ENCODE measurements at places on chromosomes 2 and 18. TPM values are rescaled to one million over a fixed set of nuclear protein-coding genes. Genes with fewer than 3 reads are reported as not detected.

- no peak for DNase-seq
Measured at GRCh38 chr2:62738981-62739936, 33.7 kb downstream of the EHBP1 start.

DSG2 gene
- total RNA-seq = 15.5 TPM

GRCh38 chr2:23350041-23350791 is 34.8 kb upstream of the KLHL29 start:
- no peak for DNase-seq

CDH2 gene
- total RNA-seq = 104 TPM

GRCh38 chr2:168169097-168169745 is 78.2 kb downstream of the STK39 start:
- DNase-seq = no peak

- no peak for DNase-seq
Measured at GRCh38 chr2:157990173-157990572, 111.5 kb upstream of the UPP2 start.

DNA sequence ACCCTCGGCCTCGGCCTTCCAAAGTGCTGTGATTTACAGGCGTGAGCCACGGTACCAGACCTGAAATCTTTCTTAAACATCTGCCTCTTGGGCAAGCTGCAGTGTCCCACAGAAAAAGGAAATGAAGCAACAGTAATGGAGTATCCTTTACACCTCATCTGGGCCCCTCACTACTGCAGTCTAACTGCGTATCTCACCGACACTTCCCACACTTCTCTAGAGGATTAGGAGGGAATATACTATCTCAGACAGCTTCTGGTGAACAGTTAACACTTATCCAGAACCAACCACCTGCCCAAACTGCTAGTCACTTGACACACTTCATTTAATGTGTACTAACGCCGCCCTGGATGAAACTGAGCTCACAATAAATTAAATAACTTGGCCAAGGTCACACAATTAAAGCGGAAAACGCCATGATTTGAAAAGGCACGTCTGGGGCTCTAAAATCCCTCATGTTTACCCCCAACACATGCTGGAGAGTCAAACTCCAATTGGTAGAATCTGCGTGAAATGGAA is 993 bp downstream of the COX7A2L start:
- DNase-seq = no peak

MROH2A gene
- not detected for total RNA-seq

- DNase-seq = no peak
Measured at GRCh38 chr18:9960258-9960904, 46.6 kb downstream of the VAPA start.
